ENCODE measurements at places on chromosomes 1 and 21.

GRCh38 chr1:45008516-45008915 is 2.6 kb downstream of the HECTD3 start:
- DNase-seq: no peak

DNA sequence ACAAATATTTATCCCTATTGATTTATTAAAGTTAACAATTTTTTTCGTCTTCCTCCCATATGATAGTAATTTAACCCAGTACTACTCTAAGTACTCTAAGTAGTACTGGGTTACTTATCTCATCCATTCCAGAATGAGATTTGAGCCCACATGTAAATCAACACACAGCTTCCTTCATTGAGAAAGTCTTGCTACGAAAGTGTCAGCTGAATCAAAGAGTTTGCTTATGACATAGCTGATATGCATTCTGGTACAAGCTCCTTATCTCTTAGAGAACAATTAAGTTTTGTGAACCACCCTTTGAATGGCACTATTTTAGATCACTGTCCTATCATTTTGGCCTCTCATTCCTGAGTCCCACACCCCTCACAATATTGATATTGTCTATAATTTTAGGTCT is 2.4 kb upstream of the SLC44A3 start:
- no peak for DNase-seq

DNA sequence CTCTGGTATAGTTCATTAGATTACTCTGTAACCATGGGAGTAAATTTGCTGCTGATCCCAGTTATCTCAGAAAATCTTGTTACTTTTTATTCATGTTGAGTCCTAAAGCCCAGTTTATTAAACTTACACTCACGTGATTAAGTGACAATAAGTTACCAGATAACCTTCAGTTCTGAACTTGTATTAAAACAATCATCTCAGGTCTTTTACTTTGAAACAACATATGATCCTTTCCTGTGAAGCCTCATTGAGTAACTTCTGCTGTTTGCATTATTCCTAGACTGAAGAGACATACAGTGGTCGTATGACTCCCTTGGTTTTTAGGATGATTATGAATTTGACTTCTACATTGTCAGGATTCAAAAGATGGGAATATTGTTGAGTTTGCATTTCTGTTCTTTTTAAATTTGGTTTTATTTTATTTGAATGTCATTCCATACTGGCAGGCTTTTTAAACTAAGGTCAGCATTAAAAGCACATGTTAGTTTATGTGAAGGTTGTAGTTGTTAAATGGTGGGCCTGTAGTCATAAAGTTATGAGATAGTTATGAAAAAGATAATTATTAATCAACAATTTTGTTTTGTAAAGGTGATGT is 117.9 kb downstream of the CD247 start:
- no peak for DNase-seq

- DNase-seq: no peak
Measured at GRCh38 chr1:146051452-146051851, 29.9 kb upstream of the HJV start.

DNA sequence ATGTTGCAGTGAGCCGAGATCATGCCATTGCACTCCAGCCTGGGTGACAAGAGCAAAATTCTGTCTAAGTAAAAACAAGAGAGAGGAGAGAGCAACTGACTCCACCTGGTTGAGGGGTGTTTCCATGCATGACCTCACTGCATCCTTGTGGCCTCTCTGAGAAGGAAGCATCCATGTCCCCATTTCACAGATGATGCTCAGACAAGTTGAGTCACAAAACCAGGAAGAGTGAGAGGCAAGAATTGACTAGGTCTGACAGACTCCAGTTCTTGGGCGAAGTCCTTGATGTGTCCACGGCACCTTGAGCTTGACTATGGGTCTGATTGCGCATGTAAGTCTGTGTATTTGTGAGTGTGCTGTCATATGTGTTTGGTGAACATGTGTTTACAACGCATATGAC is 105.8 kb downstream of the LACTBL1 start:
- DNase-seq: no peak

- no peak for DNase-seq
Measured at GRCh38 chr1:235011599-235012435, 116.8 kb downstream of the TOMM20 start.
